Ovary (tissue), 10 donors: ENCODE measurements at places on chromosomes 7 and 10. TPM values are rescaled to one million over a fixed set of nuclear protein-coding genes. Genes with fewer than 3 reads are reported as not detected.

PIK3AP1 gene
- 11.1 TPM for total RNA-seq

PNLIP gene
- not detected for total RNA-seq

C7orf57 gene
- 0.32 TPM for total RNA-seq

HYAL4 gene
- not detected for total RNA-seq

VWDE gene
- total RNA-seq = 2.6 TPM

DNA sequence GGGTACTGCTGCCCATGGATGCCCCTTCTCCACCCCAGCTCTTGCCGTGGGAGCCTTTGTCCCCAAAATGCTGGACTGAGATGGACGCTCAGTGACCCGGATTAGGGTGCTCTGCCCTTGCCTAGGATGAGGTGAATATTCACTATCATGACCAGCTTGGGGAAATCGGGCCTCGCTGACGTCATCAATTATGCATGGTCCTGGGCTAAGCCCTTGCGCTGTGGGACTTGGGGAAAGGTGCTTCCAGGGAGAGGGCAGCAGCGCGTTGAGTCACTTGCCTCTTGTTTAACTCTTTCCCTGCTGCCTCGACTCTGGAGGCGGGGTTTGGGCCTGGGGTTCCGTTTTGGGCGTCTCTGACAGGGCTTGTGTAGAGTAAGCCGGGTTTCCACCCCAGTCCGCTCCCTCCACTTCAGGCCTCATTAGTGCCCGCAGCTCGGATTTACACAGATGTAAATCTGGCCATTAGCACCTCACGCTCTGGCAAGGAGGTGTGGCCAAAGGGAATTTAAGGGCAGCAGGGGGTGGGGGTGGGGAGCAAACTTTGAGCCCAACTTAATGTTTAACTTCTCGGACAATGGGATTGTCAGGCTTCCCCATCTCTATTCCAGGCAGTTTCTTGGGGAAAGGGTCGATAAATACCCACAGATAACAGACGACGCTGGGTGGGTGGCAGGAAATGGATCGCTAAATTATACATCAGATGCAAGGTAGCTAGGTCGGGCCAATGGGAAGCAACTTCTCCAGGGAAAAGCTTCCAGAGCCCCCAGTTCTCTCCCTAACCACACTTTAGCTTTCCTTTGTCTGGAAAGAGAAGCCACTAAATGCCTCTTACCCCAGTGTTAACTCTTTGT, 51.3 kb upstream of the TCF7L2 start:
- no peak overlapping the region for H3K4me3 ChIP-seq
- no peak overlapping the region for H3K27ac ChIP-seq
- peak; percentile 40 for DNase-seq
- H3K4me1 ChIP-seq = no peaks in the 10 kb centered on the region

- H3K4me3 ChIP-seq = no peak overlapping the region
- peaks cover 1% of the 10 kb centered on the region for H3K4me1 ChIP-seq
- H3K27ac ChIP-seq = no peak overlapping the region
- H3K36me3 ChIP-seq = no peaks in the 10 kb centered on the region
Observed at GRCh38 chr7:42071372-42072261, 165.4 kb downstream of the GLI3 start.

DNA sequence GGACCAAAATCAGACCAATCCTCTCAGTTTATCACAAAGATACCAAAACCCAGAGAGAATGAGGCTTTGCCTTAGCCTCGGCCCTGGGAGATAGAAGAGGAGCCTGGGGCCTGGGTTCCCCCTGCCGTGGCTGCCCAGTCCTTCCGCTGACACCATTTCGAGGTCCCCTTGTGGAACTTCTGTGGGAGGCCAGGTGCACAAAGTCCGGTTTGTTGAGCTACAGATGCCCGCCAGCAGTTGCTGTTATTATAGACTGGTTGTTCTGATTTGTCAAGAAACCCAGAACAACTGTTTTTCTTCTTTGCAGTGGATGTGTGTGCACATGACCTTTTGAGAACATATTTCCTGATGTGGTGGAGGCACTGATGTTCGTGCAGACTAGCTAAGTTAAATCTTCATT, 47.6 kb downstream of the CUX1 start:
- H3K4me3 ChIP-seq = no peak overlapping the region
- no peak overlapping the region for H3K27ac ChIP-seq
- no peak for DNase-seq
- peaks cover 26% of the 10 kb centered on the region for H3K4me1 ChIP-seq

DNA sequence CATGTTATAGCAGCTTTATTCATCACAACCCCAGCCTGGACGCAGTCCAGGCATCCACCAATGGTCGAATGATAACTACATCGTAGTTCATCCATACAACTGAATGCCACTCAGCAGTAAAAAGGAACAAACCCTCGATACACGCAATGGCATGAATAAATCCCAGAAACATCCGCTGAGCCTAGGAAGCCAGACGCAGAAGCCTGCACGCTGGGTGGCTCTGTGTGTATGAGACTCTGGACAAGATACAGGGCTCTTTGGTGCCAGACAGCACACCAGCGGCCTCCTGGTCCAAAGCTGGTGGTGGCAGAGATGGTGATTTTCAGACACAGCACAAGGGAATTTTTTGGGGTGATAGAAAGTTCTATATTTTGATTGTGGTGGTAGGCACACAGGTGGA, 10.0 kb upstream of the CRYGN start:
- H3K27me3 ChIP-seq = no peaks in the 10 kb centered on the region
- peak; percentile 21 for DNase-seq
- no peaks in the 10 kb centered on the region for H3K36me3 ChIP-seq
- no peak overlapping the region for H3K27ac ChIP-seq
- H3K4me3 ChIP-seq = no peak overlapping the region
- peaks cover 1% of the 10 kb centered on the region for H3K4me1 ChIP-seq

DNA sequence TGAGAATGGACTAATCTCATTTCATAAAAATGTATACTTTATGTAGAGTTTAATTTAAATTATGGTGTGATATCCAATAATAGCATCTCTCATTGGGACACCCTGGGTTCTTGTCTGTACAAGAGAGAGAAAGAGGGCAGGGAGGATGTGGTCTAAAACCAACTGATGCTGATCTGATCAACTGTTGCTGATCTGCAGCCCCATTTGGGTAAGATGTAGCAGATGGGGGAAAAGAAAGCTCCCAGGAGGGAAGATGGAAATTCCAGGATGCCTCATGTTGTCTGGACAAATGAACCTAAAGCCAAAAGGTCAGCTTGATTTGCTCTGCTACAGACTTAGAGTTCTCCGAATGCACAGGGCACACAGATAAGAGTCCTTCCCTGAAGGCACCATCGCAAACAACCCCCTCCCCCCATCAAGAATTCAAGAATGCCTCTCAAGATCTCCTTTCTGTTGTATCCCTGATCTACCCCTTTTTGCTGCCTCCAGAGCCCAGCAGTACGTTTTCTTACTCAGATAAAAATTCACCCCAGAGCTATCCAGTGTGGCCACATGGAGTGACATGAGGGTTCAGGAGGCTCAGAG, 171.4 kb upstream of the INHBA start:
- H3K27ac ChIP-seq = no peak overlapping the region
- H3K36me3 ChIP-seq = no peaks in the 10 kb centered on the region
- no peak overlapping the region for H3K4me3 ChIP-seq
- H3K27me3 ChIP-seq = no peaks in the 10 kb centered on the region
- no peak for DNase-seq

GRCh38 chr10:360653-361052, 225.4 kb downstream of the ZMYND11 start:
- H3K4me3 ChIP-seq = no peak overlapping the region
- H3K4me1 ChIP-seq = no peaks in the 10 kb centered on the region
- no peak for DNase-seq
- no peaks in the 10 kb centered on the region for H3K27me3 ChIP-seq
- no peaks in the 10 kb centered on the region for H3K36me3 ChIP-seq

DNA sequence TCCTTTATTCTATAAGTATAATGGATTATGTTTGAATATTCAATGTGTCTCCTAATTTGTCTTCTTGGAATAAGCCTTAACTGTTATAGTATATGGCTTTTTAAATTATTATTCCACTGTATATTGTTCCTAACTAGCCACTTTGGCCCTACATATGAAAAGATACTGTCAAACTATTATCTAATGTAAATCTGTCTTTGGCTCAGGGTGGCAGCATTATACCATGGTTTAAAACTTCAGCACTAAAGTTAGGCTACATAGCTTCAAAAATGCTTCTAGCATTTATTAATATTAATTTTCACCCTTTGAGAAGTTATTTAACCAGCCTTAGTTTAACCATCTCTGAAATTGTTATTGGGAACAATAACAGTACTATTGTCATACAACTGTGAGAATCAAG, 543.1 kb upstream of the MBL2 start:
- H3K4me1 ChIP-seq = no peaks in the 10 kb centered on the region
- no peaks in the 10 kb centered on the region for H3K36me3 ChIP-seq
- no peak overlapping the region for H3K27ac ChIP-seq

DNA sequence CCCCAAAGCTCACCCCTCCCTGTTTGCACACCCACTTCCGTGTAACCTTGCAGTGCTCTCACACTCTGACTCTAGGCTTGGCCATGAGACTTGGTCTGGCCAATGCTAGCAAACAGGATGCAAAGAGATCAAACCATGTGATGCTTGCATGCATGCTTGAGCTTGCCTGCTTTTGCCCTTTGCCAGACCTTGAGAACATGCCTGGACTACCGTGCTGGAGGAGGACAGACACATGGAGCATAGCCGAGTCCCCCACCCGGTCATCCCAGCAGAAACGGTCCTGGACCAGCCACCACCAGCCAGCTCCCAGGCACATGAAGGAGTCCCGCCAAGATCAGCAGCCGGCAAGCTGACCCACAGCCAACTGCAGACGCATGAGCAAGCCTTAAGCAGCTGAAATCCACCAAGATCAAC, 23.4 kb downstream of the PYROXD2 start:
- no peak overlapping the region for H3K4me3 ChIP-seq
- DNase-seq = peak; percentile 75
- H3K27ac ChIP-seq = no peak overlapping the region
- peaks cover 2% of the 10 kb centered on the region for H3K4me1 ChIP-seq
- no peaks in the 10 kb centered on the region for H3K27me3 ChIP-seq
- no peaks in the 10 kb centered on the region for H3K36me3 ChIP-seq

GRCh38 chr7:38102507-38102906, 75.5 kb upstream of the STARD3NL start:
- H3K27me3 ChIP-seq = no peaks in the 10 kb centered on the region
- DNase-seq = no peak
- H3K27ac ChIP-seq = no peak overlapping the region
- no peaks in the 10 kb centered on the region for H3K36me3 ChIP-seq
- H3K4me1 ChIP-seq = peaks cover 2% of the 10 kb centered on the region

GRCh38 chr10:115854740-115855435, 418.1 kb downstream of the GFRA1 start:
- H3K36me3 ChIP-seq = no peaks in the 10 kb centered on the region
- H3K4me1 ChIP-seq = no peaks in the 10 kb centered on the region
- H3K4me3 ChIP-seq = no peak overlapping the region
- no peaks in the 10 kb centered on the region for H3K27me3 ChIP-seq
- DNase-seq = no peak

DNA sequence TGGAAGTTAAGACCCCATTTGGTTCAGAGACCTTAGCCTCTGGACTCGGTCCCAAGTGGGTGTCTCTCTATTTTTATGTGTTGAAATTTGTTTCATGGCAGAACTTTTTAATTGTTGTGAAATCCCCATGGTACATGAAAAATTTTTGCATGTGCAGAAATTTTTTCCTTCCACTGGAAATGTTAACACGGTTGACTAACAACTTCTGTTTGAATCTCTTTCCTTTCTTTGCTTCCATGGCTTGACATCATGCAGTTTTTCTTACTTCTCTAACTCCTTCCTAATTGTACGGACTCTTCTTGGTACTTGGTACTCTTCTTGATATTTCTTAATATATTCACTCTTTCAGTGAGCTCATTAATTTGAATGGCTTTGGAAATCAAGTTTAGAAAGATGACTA, 18.3 kb downstream of the MDFIC start:
- DNase-seq = no peak
- H3K27ac ChIP-seq = no peak overlapping the region
- H3K27me3 ChIP-seq = no peaks in the 10 kb centered on the region
- H3K4me1 ChIP-seq = peaks cover 5% of the 10 kb centered on the region
- no peaks in the 10 kb centered on the region for H3K36me3 ChIP-seq

GRCh38 chr7:155643804-155644177, 670 bp upstream of the RBM33 start:
- no peaks in the 10 kb centered on the region for H3K36me3 ChIP-seq
- peak overlapping the region; percentile 91 for H3K27ac ChIP-seq
- H3K4me3 ChIP-seq = peak overlapping the region; percentile 85
- DNase-seq = no peak

DNA sequence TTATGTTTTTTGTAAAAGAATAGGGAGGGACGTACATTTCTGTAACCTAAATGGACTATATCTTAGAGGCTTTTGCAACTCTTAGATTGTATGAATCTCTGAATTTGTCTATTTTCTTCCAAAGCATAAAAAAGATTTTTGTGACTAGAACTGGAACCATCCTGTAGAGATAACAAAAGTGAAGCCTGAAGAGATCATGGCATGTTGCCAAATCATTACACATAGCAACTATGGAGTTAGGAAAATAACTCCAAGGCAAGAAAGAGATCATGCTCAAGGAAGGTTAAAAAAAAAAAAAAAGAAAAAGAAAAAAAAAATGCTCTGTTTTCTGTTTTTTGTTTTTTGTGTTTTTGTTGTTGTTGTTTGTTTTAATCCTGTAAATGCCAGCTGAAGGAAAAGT, 567.7 kb upstream of the ZWINT start:
- no peaks in the 10 kb centered on the region for H3K4me1 ChIP-seq
- no peak overlapping the region for H3K27ac ChIP-seq

DNA sequence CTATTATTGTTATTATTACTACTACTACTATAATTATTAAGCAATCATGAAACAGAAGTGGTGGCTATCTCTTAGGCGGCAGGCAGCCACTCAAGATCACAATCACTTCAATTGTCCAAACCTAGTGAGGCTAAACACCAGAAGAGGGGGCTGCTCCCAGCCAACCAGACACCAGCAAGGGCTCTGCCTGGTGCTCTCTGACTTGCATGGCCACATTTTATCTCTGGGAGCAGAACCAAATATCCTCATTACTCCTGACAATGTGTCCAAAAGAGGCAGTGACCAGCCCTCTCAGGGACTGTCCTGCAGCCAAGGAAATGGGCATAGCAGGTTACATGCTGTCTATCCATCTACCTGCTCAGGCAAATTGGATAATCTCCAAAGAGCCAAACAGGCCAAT, 187.4 kb upstream of the PDE1C start:
- H3K27ac ChIP-seq = no peak overlapping the region
- H3K4me3 ChIP-seq = no peak overlapping the region

DNA sequence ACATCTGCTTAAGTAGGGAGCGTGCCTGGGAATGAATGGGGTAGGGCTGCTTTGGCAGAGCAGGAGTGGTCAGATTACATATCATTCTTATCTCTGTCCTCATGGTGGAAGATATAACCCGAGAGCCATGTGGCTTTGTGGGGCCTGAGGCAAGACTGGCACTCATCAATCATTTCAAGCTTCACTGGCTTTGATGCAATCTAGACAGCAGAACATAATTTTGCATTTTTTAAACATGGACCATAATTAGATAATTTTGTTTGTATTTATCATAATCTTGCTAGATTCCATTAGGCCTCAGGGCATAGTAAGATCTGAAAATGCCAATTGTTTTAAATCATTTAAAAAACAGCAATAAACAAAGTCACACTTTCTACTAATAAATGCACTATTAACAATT, 480.3 kb downstream of the NXPH1 start:
- no peaks in the 10 kb centered on the region for H3K27me3 ChIP-seq
- H3K4me1 ChIP-seq = no peaks in the 10 kb centered on the region
- H3K27ac ChIP-seq = no peak overlapping the region
- no peak overlapping the region for H3K4me3 ChIP-seq
